ENCODE measurements at places on chromosomes 16 and 17. TPM values are rescaled to one million over a fixed set of nuclear protein-coding genes. Genes with fewer than 3 reads are reported as not detected.

GRCh38 chr16:381012-381788 lies 578 bp downstream of the PGAP6 start:
- no peak for DNase-seq

The OMG gene
- not detected for total RNA-seq

The CEMP1 gene
- total RNA-seq, result not detected

DNA sequence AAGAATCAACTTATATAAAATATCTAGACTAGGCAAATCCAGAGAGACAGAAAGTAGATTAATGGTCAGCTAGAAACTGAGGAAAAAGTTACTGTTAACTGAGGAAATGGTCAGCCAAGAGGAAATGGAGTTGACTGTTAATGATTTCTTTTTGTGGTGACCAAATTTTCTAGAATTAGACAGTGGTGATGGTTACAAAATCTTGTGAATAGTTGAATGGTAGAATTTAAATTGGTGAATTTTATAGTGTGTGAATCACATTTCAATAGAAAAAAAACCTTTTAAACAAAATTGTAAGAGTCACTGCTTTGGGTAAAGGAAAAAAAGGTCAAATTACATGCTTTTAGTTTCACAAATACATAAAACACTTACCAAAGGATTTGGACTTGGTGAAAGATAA lies 30.0 kb downstream of the APPBP2 start:
- DNase-seq, result no peak

The KRT31 gene
- not detected for total RNA-seq

DNA sequence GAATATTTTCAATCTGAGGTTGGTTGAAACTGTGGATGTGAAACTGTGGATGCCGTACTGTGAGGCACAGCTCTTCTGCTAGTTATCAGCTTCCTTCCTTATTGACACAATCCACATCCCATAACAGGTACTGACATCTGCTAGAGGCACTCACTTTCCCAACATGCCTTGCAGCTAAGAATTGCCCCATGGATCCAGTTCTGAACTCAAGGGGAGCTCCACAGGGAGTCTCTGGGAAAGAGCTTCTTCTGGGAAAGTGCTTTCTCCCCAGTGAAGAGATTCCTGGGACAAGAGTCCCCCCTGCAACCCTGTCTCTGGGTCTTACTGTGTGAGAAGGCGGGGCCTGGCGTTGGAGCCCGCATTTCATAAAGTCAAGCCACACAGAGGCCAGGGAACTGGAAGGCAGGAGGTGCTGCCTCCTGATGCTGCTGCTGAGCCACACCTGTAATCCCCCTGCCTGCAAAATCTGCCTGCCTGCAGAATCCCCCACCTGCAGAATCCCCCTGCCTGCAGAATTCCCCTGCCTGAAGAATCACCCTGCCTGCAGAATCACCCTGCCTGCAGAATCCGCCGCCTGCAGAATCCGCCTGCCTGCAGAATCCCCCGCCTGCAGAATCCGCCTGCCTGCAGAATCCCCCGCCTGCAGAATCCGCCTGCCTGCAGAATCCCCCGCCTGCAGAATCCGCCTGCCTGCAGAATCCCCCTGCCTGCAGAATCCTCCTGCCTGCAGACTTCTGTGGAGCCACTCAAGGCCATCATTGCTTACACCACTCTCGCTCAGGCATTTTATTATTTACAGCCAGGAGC lies 305.4 kb downstream of the FOXL1 start:
- DNase-seq, result no peak

The DUS1L gene
- 77.3 TPM for total RNA-seq

The HEATR9 gene
- total RNA-seq, result not detected

Measured in thoracic aorta (tissue), 2 donors.